NCI-H1436 treated with DMSO at 0.1 percent for 48 hours (cell line): ENCODE measurements at places on chromosomes 2 and 18.
A peak's percentile ranks its signal among the peaks of the same experiment; 100 is the strongest.

GRCh38 chr2:80365762-80366161 lies 61.2 kb upstream of the LRRTM1 start:
- DNase-seq: no peak

GRCh38 chr2:69509011-69509749 lies 71.9 kb upstream of the NFU1 start:
- no peak for DNase-seq

DNA sequence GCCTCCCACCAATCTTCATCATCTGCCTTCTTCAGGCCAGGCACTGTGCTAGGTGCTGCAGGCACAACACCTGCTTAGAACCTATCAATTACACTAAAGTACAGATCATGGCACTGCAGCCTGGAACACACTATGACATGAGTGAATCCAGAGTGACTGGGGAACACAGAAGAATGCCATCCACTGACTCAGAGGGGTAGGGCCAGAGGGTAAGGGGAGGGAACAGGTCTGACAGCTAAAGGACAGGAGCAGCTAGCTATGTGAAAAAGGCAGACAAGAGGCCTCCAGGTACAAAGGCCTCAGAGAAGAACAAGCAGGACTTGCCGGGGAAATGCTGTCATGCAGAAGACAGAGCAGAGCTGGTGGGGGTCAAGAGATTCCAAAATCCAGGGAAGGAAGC lies 53.3 kb upstream of the ACAA2 start:
- DNase-seq: no peak

GRCh38 chr2:134690629-134691215 lies 28.1 kb downstream of the TMEM163 start:
- no peak for DNase-seq

- peak; percentile 36 for DNase-seq
Measured at GRCh38 chr2:50769406-50770181, 262.3 kb downstream of the NRXN1 start.

GRCh38 chr2:9238591-9239326 lies 32.1 kb downstream of the ASAP2 start:
- DNase-seq: no peak

DNA sequence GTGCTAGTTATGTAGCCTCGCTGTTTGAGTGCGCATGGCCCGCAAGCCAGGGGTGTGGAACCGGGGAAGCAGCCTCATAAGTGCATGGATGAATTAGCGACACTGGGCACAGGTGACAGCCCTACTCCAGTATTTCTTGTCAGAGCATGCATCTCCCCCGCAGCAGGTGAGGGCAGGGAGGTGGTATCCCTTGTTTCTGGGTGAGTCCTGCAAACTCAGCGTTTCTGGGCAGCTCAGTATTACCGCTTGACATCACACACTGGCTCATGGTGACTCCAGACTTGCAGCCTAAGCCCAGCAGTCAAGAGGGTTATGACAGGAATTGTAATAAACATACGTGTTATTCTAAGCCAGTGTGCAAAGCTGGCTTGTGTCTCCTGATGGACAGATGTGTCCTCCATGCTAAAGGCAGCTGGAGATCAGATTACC lies 2.5 kb downstream of the CABLES1 start:
- DNase-seq: no peak
